Activated T-helper 17 cell treated with anti-CD3 and anti-CD28 coated beads, Interleukin-2, amount 50 U/mL, for 72 hours (primary cell): ENCODE measurements at places on chromosomes 3 and 15. TPM values are rescaled to one million over a fixed set of nuclear protein-coding genes. Genes with fewer than 3 reads are reported as not detected.

The GRIP2 gene
- total RNA-seq, result 0.21 TPM

The PPP1R14D gene
- total RNA-seq, result not detected

The TM6SF1 gene
- total RNA-seq, result 0.54 TPM

The NRROS gene
- 26.5 TPM for total RNA-seq

The TRIM71 gene
- total RNA-seq, result 0.03 TPM

The ACTRT3 gene
- total RNA-seq, result 2.0 TPM

The PLOD2 gene
- 6.6 TPM for total RNA-seq

The CERS3 gene
- 1.0 TPM for total RNA-seq

The CHRNB4 gene
- total RNA-seq, result not detected

The SI gene
- total RNA-seq, result not detected

The AMOTL2 gene
- total RNA-seq, result not detected

The CSK gene
- total RNA-seq, result 176 TPM
